ENCODE measurements at places on chromosomes 7 and 10. TPM values are rescaled to one million over a fixed set of nuclear protein-coding genes. Genes with fewer than 3 reads are reported as not detected.

- DNase-seq, result no peak
Measured at GRCh38 chr10:105838392-105838791, 1197.3 kb downstream of the SORCS3 start.

DNA sequence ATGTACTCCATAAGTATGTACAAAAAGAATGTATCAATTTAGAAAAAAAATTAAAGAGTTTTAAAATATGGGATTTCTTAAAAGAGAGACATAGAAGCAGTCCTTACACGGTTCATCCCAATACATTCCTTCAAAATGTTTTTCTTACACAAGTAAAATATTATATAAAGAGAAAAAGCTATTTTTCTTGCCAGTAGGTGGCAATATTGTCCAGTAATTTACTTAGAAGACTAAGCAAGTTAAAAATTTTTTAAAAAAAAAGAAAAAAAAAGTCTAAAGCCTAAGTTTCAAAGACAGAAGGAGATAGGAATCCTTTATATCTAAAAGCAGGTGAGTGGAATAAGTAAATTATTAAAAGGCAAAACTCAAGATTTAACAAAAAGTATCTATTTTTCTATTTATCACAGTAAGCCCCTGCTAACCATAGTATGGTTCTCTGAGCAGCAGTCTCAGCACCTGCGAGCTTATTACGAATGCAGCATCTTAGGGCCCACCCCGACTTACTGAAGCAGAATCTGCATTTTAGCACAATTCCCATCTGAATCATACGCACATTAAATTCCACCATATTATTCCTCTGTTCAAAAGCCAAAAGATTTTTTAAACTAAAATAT is 240.6 kb downstream of the DGKI start:
- no peak for DNase-seq

Gene UNCX
- total RNA-seq, result not detected

Gene VWDE
- 17.0 TPM for total RNA-seq

Measured in breast epithelium (tissue), 4 donors.